ENCODE measurements at places on chromosomes 7 and 10. TPM values are rescaled to one million over a fixed set of nuclear protein-coding genes. Genes with fewer than 3 reads are reported as not detected.
A peak's percentile ranks its signal among the peaks of the same experiment; 100 is the strongest.

DNA sequence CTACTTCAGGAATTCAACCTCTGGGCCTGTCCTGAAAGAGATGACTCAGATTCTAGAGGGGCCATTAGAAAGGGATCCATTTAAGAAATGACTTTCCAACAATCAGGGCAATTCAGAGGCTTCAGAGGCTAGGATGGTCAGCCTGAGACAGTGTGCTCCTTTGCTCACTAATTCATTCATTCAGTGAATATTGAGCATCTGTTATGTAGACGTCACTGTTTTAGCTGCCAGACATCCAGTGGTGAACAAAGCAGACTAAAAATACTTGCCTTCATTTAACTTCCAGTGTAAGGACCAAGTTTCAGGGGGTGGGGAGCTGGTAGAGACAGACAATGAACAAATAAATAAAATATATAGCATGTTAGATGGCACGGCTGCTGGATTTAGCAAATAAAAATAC lies 1.6 kb downstream of the KIAA1217 start:
- peak; percentile 8 for DNase-seq

IL6 gene
- total RNA-seq = 110 TPM

DNA sequence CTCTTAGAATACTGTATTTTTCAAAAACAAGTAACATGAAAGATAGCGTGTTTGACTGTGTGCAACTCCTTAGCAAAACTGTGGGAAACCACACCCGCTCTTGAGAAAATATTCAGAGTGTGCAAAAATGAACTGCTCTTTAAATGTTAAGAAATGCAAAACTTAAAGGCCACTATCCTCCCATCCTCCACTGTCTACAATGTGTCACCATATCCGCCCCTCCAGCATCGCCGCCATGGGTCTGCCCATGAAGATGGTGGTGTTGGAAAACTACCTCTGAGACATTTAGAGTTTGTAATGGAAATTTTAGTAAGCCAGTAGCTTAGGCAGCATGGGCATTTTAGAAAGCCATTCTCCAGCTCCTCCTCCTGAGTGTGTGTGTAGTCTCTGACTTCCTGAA lies 20.1 kb upstream of the NMT2 start:
- DNase-seq = no peak

GPRIN2 gene
- 5.8 TPM for total RNA-seq

PHKG1 gene
- 0.75 TPM for total RNA-seq

DNA sequence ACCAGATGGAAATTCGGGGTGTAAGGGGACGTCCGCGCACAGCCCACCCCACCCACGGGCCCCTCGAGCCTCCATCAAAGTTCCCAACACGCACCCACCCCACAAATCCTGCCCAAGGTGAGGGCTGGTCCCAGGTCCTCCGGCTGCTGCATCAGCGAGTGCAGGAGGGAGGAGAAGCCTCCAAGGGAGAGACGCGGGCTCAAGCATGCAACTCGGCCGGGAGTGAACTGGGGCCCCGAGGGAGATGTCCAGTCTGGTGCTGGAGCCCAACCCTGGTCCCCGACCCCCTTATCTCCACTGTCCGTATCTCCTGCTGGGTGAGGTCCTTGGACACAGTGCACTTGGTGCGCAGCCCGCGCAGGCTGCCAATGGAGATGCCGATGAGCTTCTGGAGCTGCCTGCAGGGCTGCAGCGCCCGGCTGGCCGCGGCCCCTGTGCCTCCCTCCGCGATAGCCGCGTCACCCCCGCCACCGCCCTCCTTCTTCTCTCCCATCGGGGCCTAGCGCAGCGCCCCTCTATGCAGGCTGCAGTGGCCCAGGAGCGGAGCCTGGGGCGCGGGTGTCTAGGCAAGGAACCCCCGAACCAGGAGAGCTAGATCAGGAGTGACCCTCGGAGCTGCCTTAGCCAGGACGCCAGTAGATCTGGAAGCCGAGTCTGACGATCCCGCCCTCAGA lies 489.2 kb downstream of the ZNF33B start:
- DNase-seq = no peak

GRCh38 chr7:561631-562373 lies 42.2 kb upstream of the PDGFA start:
- no peak for DNase-seq

- DNase-seq = peak; percentile 32
Measured at GRCh38 chr10:48366261-48366660, 59.8 kb downstream of the MAPK8 start.

DNA sequence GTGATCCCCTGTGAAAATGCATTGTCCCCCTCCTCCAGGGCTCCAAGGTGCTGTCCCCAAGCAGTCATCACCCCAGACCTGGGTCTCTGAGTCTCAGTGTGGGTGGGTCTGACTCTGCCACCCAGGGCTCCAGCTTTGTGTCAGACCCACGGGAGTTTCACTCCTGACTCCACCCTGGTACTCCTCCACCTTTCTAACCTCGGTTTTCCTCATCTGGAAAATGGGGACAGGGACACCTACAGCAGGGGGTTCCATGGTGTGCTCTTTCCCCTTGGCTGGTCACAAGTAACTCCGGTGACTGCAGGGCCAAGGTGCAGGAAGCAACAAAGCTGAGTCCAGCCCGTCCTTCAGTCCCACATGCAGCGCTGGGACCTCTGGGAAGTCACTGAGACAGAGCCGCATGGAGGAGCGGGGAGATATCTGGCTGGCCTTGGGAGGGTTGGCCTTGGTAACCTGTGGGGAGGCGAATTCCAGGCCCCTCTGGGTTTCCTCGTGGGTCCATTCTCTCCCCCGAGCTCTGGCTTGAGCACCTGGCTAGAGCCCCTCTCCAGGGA lies 41.8 kb upstream of the RABGEF1 start:
- no peak for DNase-seq

- DNase-seq = peak; percentile 77
Measured at GRCh38 chr7:41047789-41048191, 655.1 kb downstream of the INHBA start.

ZNF804B gene
- not detected for total RNA-seq

C10orf67 gene
- total RNA-seq = 0.15 TPM

DNA sequence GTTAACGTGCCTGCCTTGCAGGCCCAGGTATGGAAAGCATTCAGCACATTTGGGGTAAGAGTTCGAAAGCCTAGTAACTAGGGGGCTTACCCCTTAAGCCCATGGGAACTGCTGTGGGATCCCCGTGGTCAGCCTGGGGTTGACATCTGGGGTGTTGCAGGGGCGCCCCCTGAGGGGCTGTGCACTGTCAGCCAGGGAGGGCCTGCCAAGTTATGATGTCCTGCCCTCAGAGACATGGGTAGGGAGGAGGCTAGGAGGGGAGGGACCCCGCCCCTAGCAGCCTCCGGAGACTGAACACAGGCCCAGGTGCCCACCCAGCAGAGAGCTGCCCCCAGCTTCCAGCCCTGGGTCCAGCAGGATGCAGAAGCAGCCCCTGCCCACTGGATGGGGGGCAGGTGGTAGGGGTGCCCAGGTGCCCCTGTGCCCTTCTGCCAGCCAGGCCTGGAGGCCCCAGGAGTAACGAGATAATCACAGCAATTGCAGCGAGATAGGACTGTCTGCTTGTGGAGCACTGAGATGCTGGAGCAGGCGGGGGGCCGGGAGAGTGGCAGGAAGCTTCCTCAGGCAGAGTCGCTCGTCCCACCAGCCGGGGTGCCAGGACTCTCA lies 153.3 kb downstream of the UBE2H start:
- DNase-seq = no peak

DNA sequence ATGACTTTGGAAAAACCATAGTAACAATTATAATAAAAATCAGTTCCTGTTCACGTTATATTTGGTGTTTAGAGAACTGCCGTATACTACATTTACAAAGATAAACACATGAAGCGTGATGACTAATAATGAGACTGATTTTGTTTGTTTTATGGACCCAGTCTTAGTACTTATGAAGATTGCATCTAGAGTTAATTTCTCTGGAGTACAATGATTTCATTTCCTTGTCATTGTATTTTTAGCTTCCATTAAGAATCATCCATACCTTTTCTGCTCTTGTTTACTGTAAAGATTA lies 2.9 kb downstream of the RBM20 start:
- DNase-seq = peak; percentile 60

DNA sequence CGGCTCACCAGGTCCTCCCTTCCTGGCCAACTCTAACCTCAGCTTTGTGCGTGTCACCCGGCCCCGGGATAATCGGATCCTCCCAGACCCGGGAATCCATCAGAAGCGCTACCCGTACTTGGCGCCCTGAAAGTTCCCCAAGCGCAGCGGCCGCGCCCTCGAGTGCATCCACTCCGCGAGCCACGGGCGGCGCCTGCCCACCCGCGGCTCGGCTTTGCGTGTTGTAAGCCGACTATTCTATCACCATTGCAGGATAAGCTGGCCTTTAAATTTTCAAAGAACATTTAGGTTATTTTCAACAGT lies 35.7 kb upstream of the EBLN1 start:
- DNase-seq = no peak

GRCh38 chr7:40468891-40469864 lies 334.4 kb downstream of the SUGCT start:
- peak; percentile 17 for DNase-seq

GRCh38 chr10:97138174-97138573 lies 47.6 kb downstream of the SLIT1 start:
- DNase-seq = peak; percentile 9

METTL27 gene
- total RNA-seq = 0.35 TPM

LRRC18 gene
- not detected for total RNA-seq

- DNase-seq = no peak
Measured at GRCh38 chr10:61961278-61961677, 59.8 kb downstream of the ARID5B start.

DNA sequence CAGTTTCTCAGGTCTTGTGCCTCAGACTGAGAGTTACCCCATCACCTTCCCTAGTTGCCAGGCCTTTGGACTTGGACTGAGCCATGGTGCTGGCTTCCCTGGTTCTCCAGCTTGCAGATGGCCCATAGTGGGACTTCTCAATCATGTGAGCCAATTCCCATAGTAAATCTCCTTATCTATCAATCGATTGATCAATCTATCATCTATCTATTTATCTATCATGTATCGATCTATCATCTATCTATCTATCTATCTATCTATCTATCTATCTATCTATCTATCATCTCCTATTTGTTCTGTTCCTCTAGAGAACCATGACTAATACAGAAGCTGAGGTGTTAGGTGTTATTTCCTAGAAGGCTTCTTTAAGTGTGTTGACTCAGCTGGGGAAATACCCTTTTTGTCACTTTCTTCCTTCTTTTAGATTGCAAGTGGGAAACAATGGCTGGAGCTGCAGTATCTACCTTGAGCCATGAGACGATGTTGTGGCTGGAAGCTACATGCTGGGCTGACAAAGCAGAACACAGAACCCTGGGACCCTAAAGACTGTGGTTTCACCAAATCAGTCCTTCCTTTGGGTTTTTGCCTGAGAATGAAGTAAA lies 234.7 kb upstream of the GLI3 start:
- DNase-seq = no peak

DNA sequence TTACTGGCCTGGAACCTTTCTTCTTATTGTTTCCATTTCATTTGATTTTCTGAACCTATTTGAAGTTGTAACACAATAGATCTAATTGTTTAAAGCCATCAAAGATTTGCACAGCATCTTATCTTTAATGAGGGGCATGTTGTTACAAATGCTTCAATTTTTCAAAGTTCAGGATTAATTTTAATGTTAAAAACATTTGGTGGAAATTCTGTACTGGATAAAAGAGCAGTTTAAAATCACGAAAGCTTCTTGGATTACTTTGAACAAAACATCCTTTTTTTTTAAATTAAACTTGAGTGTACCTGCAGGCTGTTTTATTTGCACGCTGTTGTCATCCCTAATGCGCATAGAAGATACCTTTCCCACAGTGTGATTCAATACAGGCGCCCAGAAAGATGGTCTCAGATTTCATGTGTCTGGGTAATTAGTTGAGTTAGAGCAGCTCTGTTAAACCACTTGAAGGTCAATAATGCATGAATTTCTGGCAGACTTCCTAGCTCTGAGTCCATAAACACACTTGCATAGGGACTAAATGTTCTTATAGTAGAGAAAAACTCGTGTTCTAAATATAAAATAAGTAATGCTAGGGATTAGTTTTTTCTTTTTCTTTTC lies 29.3 kb upstream of the DDX50 start:
- DNase-seq = peak; percentile 87

DNA sequence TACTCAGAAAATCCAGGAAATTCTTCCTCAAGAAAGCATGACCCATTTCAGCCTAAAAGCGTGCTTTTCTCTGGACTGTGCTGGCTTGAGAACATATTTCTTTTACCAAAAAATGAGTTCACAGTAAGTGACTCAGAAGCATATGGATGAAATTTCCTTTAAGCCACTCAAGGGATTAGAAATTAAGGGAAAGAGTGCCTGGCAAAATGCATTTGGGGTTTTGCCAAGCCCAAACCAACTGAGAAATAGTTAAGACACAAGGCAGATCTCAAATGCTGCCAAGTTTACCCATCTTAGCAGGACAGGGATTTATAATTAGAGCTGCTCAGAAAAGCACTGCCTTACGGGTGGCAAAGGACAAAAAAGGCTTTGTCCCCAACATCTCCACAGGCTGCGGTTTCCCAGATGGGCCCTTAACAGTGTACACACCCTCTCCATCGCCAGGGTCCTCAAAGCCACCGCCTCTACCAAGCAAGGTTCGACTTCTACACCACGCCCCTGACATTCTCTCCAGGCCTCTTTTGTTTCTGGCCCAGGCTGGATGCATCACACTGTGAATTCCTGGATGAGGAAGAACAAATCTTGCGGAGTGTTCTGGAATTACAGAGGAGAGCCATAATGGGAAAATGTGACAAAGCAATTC lies 30.1 kb upstream of the CDHR3 start:
- no peak for DNase-seq

DNA sequence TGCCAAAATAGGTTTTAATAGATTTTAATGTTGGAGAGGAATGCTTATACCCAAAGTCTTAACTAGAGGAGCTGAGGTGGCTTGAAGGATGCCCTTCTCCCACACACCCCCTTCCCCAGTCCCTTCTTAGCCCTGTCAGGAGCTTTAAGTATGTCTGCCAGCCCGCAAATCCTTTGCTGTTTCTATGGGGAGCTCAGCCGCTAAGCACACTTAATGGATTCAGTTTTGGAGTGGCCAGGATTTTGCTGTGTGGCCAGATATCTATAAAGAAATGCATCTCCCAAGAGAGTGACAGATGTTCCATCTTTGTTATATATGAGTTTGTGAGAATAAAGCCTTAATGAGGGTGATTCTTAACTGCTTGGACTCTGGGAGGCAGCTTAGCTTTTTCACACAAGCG lies 152.9 kb upstream of the ZNF32 start:
- no peak for DNase-seq

GRCh38 chr10:67603701-67604100 lies 92.3 kb downstream of the CTNNA3 start:
- DNase-seq = peak; percentile 86

DNA sequence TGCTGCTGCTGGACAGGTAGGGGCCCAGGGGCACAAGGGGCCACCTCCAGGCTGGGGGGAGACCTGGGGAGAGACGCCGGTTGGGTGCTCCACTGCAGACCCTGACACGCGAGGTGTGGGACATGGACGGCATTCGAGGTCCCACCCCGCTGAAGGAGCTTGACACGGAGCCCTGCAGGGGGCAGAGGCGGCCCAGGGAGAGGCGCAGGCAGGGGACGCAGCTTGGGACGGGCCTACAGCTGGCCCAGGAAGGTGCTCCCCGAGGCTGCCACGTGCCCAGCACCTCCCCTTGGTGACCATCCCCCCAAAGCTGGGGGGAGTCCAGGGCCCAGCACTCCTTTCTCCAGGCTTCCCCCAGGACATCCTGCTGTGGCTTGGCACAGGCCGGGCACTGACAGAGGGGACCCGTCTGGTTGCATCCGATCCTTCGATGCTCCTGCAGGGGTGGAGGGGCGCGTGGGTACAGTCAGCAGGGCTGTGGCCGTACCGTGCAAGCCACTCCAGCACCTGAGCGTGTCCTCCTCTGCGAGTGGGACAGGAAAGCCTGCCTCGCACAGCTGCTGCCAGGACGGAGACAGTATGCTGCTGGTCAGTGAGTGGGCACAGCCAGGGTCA lies 174.4 kb downstream of the ELFN1 start:
- DNase-seq = no peak
